Keratinocyte (primary cell): ENCODE measurements at places on chromosomes 4 and X. TPM values are rescaled to one million over a fixed set of nuclear protein-coding genes. Genes with fewer than 3 reads are reported as not detected.
A peak's percentile ranks its signal among the peaks of the same experiment; 100 is the strongest.

- no peak for DNase-seq
Measured at GRCh38 chr4:168923526-168924194, 86.4 kb downstream of the CBR4 start.

- no peak for DNase-seq
Measured at GRCh38 chr4:188263321-188263720, 124.1 kb downstream of the TRIML1 start.

GRCh38 chr4:154720123-154720522 is 23.7 kb upstream of the LRAT start:
- DNase-seq: peak; percentile 76

DNA sequence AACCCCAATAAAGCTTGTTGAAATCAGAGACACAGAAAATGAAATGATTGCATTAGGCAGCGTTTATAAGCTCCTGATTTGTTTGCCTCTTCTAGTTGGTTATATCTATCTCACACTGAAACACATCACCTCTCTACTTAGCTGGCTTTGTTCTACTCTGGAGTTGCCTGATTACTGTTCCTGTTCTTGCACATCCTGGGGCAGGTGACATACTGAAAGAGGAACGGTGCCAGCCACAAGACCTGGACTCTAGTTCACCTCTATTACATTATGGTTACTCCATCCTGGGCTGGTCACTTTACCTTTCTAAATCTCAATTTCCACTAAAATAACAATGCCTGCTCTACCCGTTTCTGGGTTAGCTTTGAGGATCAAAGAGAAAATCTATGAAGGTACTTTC is 47.9 kb downstream of the TRIM2 start:
- DNase-seq: no peak

DNA sequence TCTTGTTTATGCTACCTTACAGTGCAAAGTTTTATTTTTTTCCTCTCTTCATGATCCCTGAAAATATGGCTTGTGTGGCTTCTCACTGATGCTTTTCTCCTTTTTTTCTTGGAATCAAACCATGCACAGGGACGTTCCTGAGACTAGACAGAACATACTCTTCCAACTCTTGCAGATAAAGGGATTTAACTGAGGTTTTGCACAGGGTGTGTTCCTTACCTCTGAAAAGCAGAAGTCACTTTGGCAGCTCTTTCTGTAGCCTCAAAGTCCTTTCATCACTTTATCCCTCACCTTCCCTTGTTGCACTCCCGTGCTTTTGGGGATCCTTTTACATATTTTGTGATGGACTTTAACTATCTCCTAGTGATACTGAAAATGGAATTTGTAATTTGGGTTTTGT is 300.1 kb downstream of the SPRY1 start:
- no peak for DNase-seq

DNA sequence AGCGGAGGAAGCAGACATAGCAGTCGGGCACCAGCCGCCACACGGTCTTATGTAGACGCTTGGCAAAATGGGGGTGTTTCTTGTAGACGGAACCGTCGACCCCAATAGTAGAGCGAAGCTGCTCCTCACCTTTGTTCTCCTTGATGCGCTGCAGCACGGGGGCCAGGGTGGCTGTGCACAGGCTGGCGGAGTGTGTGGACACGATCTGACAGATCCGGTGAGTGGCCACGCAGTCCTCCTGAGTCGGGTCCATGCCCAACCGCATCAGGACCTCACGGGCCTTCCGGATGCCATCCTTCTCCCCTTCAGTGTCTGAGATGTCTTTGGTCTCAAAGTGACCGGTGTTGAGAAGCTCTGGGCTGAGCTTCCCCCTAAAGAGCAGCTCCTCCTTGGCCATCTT is 153.0 kb downstream of the TENT5D start:
- DNase-seq: no peak

DNA sequence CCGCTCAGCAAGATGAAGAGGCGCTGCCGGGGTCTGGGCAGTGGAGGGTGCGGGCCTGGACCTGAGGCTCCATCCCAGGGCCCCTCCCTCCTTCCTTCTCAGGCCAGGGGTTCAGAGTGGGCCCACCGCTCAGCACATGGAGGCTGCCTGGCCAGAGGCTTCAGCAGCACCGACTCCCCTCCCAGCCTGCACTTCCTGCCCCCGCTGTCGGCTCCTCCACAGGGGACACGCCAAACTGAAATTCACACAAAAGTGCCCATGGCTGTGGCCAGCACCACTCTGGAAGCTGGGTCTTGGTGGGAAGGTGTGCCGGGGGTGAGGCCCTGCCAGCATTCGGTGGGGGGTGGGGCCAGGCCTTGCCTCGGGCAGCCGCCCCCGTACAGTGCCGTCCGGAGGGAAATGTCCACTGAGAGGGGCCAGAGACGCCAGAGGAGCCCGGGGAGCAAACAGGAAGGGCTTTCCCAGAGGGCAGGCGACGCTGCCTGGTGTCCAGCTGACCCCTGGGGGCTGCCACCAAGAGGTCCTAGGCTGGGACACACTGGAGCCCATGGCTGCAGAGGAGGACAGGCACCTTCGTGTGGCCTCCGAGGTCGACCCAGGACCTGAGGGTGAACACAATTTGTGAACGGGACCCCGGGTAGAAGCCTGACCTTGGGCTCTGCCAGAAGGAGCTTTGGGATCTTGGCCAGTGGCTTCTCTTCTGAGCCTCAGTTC is 84.6 kb upstream of the AFAP1 start:
- no peak for DNase-seq

DNA sequence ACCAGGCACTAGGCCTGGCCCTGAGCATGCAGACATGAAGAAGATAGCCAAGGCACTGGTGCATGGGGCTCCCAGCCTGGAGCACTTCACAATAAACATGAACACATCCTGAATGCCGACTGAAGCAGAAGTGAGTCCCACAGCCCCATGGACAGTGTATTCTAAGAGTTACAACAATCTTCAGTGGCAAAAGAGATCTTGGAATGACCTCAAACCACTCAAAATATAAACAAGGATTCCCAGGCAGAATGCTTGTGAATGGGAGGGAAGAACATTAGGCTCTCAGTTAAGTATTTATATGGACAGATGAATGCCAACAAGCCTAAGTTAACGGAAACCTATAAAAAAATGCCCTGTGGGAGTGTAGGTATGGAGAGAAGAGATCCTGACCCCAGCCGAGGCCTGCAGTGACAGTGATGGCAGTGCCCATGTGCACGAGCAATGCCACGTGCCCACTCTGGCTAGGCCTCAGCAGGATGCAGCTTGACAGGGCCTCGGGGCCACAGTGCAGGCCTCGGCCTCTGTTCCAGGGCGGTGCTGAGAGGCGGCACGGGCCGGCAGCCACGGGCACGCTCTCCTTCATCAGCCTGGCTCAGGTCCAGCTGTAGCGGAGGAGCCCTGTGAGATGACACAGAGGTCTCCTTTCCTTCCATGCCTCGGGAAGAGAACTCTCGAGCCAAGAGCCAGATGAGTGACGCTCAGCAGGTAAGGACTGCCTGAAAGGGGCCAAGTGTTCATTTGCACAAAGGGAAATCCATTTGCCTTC is 49.2 kb downstream of the IRF2 start:
- no peak for DNase-seq

DNA sequence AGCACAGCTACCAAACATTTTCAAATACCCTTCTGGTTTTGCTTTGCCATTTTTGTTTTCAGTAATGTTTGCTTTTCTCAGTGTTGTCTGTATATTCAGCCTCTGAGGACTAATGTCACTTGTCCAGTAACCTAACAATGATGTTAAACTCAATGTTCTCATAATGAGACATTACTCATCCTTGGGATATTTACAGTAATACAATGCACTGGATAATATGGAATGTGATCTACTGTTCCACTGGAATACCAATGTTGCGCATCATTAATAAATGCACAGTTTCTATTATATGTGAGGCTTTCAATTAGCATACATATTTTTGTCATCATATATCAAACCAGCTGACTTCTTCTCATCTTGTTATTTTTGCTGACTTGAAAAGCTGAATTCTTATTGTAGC is 259.1 kb downstream of the SH2D1A start:
- no peak for DNase-seq

- DNase-seq: no peak
Measured at GRCh38 chr4:143230683-143231082, 46.0 kb downstream of the USP38 start.

DNA sequence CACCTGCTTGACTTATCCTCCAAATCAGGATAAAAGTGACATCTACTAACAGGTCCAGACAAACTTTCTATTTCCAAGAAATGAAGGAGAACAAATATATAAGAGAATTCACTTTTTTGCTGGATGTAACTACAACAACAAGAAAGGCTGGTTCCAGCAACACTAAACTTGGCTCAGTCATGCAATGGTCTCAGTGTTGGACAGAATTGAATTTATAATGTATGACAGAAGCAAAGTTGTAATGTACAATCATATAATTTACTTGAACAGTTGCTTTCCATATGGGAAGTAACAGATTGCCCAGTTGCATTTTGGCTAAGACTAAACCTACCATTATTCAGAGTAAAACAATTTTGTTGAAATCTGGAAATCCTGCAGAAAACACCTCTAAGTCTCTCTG is 183.3 kb upstream of the INTU start:
- DNase-seq: no peak

DNA sequence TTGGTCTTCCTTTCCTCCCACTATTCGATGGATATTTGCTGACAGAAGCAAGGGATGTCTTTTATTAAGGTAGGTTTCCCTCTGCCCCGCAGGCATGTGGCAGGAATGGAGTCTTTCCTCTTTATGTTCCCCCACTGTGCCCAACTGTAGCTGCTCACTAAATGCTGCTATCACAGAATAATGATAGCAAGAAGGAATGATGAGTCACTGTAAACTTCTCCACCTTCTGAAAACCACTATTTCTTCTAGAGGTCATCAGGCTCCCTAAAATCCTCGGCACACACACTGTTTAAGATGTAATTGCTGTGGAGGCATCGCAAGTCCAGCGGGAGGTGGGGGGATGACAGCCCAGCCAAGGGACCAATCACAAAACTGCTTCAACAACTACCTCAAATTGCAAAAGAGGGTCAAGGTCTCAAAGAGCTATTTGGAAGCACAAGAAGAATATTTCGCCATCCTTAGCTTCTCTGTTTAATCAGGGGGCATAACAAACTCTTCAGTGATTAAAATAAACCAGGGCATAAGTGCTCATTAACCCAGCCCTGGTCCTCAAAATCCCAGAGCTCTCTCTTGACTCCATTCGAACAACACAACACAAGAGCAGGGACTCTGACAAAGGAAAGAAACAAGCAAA is 13.9 kb downstream of the QDPR start:
- no peak for DNase-seq

DNA sequence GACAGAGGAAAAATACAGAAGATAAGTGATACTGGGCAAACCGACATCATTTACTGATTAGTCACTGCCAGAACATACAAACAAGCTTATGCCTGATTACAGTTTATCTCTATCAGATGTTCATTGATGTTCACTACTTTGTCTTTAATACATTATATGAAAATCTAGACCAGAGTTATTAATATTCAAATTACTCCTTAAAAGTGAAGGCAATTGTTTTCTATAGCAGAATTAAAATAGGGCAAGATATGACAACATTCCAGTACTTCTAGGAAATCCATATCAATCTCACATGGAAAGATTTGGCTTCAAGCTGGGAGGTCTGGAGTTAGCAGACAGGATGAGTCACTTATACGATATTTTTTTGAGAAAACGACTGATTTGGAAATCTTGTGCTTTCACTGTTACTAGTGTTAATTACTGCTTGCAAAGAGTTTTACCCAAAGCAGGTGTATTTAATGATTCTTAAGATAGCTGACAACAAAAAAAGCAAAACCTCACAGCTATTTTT is 31.8 kb downstream of the HPGD start:
- DNase-seq: no peak

- no peak for DNase-seq
Measured at GRCh38 chr4:26020083-26020668, 106.2 kb downstream of the SMIM20 start.

WNK3 gene
- polyA plus RNA-seq: 0.26 to 0.33 TPM (median 0.27 TPM) in 3 replicates

UGT2A1 gene
- polyA plus RNA-seq: not detected in 3 replicates
